ENCODE measurements at places on chromosomes 2 and 18. TPM values are rescaled to one million over a fixed set of nuclear protein-coding genes. Genes with fewer than 3 reads are reported as not detected.

DNA sequence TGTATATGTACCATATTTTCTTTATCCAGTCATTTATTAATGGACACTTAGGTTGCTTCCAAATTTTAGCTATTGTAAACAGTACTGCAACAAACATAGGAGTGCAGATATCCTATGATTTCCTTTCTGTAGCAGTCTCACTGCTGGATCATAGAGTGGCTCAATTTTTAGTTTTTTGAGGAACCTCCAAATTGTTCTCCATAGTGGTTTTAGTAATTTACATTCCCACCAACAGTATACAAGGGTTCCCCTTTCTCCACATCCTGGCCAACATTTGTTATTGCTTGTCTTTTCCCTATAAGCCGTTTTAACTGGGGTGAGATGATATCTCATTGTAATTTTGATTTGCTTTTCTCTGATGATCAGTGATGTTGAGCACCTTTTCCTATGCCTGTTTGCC, 114.3 kb downstream of the TMEM17 start:
- no peak for DNase-seq

DNA sequence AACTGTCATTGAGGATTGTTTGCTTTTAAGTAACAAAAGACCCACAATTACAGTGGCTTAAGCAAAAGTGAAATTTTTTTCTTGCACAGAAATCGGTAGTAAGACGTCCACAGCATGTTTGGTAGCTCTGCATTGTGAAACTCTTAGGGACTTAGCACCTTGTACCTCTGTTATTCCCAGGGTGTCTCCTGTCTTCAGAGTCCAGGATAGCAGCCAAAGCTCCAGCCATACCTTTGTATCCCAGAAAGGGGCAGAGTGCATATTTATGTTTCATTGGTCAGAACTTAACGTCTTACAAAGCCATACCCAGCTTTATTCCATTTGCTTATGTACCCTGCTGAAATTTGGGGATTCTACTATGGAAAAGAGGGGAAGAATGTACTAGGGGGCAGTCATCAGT, 32.8 kb downstream of the RMND5A start:
- DNase-seq, result no peak

DNA sequence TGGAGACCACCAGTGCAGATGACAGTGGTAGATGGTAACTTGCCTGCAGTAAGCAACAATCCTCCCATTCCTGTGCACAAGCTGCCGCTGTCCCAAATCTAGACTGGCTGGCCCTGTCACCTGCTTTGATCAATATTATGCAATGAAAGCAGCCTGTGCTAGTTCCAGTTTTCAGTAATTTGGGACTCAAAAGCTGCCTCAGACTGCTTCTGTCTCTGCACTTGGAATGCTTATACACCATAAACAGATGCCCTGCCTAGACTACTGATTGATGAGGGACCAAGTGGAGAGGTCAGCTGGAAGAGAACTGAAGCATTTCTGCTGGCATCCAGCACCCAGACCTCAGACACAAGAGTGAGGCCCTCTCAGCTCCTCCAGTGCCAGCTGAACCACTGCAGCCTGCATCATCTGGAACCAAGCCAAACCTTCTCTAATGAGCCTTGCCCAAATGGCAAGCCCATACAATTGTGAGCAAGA, 24.9 kb downstream of the CCBE1 start:
- no peak for DNase-seq

GRCh38 chr18:9539283-9539682, 64.0 kb downstream of the RALBP1 start:
- DNase-seq, result no peak

DNA sequence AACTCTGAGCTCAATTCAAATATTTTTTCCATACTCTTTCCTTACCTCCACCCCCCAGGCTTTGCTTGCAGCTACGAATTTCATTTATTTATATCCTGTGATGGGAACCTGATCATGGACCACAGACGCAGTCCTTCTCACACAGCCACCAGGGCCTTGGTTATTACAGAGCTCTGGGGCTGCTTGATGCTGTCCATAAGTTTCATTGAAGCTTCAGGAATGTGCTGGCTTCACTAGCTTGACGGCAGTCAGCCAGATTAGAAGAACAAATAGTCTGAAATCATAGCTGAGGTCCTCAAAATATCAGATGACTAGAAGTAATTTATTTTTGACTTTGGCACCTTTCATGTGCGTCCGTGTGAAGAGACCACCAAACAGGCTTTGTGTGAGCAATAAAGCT, 104.9 kb downstream of the VWA3B start:
- no peak for DNase-seq

The POTEC gene
- not detected for total RNA-seq

GRCh38 chr2:157329524-157329923, 3.9 kb upstream of the ERMN start:
- no peak for DNase-seq

The LRP1B gene
- 71.4 TPM for total RNA-seq

GRCh38 chr18:46261799-46262198, 157.6 kb downstream of the HAUS1 start:
- no peak for DNase-seq

- DNase-seq, result no peak
Measured at GRCh38 chr2:126748188-126748760, 92.3 kb downstream of the GYPC start.

- no peak for DNase-seq
Measured at GRCh38 chr2:152189622-152190495, 14.3 kb upstream of the STAM2 start.

DNA sequence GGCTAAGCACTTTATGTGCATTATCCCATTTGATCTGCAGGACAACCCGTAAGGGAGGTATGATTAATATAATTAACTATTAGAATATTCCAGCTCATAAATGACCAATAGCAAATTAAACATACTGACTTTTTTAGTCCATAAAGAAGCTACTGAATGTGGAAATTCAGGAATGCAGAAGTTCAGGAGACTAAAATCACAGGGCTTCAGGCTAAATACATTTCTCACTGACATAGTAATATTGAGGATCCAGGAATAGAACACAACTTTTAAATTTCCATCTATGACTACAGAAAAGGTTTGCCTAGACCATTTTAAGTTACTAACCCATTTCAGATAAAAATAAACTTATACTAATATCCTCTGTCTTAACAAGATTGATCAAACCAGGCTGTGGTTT, 97.4 kb upstream of the CCDC195 start:
- DNase-seq, result no peak

DNA sequence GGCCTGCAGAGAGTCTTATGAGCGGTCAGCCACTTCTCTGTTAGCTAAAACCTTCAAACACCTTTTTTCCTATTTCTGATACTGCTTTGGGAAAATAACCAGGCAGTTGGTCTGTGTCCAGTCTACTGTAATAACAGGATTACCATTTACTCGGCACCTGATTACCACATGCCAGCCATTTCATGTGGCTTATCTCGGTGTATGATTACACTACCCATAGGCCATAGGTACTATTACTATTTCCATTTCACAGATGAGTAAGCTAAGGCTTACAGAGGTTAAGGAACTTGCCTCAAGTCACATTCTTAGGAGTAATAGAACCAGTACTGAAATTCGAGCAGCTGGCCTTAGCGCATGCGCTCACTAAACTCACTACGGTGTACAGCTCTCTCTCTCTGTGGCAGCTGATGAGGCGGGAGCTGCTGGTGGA, 147.2 kb upstream of the L3MBTL4 start:
- DNase-seq, result no peak

- DNase-seq, result no peak
Measured at GRCh38 chr2:164150604-164151003, 414.8 kb upstream of the FIGN start.

DNA sequence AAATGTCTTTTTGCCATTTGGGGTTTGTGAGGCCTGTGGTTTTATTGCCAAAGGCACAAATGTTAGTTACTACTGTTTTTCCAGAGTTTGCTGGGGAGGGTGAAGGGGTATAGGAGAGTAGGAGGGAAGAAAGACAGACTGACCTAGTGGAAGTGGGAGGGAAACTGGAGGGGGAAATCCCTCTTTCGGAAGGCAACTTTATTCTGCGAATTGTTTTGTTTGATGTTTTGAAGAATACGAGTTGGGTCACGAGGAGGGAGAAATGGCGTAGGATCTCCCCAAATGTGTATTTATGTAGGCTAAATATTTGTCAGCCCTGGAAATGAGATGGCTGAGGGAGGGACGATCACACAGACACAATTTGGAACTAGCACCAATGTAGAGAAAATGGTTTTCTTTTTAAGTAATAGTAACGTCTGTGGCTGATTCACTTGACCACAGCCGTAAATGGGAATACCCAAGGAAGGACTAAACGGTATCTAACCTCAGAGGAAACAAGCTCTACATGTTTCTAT, 172.3 kb downstream of the ICOS start:
- no peak for DNase-seq

DNA sequence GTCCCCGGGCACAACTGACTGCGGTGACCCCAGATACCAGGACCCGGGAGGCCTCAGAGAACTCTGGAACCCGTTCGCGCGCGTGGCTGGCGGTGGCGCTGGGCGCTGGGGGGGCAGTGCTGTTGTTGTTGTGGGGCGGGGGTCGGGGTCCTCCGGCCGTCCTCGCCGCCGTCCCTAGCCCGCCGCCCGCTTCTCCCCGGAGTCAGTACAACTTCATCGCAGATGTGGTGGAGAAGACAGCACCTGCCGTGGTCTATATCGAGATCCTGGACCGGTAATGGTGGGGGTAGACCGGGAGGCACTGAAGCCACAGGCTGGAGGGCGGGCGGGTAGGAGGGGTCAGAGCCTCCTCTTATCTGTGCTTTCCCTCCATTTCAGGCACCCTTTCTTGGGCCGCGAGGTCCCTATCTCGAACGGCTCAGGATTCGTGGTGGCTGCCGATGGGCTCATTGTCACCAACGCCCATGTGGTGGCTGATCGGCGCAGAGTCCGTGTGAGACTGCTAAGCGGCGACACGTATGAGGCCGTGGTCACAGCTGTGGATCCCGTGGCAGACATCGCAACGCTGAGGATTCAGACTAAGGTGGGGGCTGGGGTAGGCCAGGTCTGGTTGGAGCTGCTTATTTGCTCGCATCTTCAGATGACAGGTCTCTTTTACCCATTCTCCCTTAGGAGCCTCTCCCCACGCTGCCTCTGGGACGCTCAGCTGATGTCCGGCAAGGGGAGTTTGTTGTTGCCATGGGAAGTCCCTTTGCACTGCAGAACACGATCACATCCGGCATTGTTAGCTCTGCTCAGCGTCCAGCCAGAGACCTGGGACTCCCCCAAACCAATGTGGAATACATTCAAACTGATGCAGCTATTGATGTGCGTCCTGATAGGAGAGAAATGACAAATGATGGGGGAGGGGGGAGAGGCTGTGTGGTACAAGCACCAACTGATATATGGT, 780 bp downstream of the HTRA2 start:
- DNase-seq, result peak; percentile 20

- no peak for DNase-seq
Measured at GRCh38 chr2:174235680-174236079, 12.7 kb downstream of the OLA1 start.
